ENCODE measurements at places on chromosomes 2 and 18.

GRCh38 chr2:73004466-73004865, 67.0 kb downstream of the SFXN5 start:
- no peak for DNase-seq

GRCh38 chr18:33735428-33735827, 157.4 kb downstream of the ASXL3 start:
- no peak for DNase-seq

GRCh38 chr18:59874166-59874565, 25.6 kb upstream of the PMAIP1 start:
- DNase-seq, result peak; percentile 64

DNA sequence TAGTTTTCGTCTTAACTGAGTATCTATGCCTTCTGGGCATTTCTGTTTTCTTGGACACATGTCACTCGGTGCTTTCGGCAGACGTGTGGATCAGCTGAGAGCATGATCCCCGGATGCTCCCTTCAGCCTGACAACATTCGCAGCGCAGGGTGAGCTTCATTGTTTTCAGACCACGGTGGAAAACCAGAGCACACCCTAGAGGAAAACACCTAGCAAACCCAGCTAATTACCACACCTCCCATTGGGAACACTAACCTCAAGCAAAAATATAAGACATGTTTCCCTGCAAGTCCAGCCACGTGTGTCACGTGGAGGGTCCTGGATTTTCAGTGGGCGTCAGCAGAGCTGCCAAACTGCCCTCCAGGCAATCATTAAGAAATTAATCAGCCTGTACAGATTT, 31.0 kb downstream of the ANKRD29 start:
- DNase-seq, result peak; percentile 86

GRCh38 chr18:41906528-41907146, 48.4 kb upstream of the PIK3C3 start:
- peak; percentile 63 for DNase-seq

DNA sequence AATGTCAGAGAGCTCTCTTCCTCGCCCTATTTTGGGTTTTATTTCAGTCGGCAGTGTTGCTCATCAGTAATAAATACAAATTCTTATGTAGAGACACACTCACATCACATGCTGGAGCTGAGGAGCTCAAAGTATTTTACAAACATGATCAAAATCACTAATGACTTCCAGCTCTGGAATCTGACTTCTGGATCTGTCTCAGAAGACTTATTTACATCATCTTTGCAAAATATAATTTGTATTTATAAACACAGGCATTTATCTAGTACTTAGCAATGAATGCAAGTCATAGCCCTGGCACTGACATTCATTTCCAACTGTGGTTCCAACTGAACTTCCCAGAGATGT, 327.1 kb downstream of the NCKAP5 start:
- DNase-seq, result no peak

GRCh38 chr2:138094031-138094430, 129.8 kb downstream of the HNMT start:
- DNase-seq, result no peak

- no peak for DNase-seq
Measured at GRCh38 chr2:174595116-174595809, 2.3 kb downstream of the WIPF1 start.

Data from bronchial epithelial cell (primary cell).